ENCODE measurements at places on chromosomes 4 and X.

DNA sequence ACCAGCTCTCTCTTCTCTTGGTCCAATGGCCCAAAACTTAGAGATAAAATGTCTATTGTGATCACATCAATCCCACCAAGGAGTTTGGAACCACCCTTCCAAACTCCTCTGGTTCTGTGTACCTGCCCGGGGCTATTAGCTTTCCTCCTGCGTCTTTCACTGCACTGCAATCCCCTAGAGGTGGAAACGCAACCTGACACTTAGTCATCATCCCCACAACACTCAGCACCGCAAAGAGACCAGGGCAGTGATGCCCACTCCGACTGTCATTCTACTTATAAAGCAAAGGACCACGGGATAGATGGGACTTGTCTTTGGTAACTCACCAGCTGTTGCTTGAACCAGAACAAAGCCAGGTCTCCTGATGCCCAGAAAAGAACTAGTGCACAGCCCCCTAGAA lies 22.0 kb downstream of the AFAP1 start:
- DNase-seq, result no peak

DNA sequence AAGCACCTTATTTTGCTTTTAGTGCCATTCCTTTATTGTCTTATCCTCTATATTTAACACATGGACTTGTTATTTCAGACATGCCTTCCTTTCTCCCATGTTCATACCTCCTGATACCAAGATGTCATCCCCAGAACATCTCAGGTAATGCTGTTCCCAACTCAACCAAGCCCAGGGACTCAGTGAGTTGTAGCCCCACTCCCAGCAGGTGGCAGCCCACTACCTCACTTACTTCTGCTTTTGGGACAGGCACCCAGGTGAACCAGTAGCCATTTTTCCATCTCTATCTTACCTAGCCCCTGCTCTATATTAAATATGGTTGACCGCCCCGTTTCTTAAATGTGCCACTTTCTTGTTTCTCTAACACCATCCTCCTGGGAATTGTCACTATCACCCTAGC lies 199.0 kb downstream of the DCHS2 start:
- peak; percentile 2 for DNase-seq

- DNase-seq, result peak; percentile 77
These were observed 30.0 kb downstream of the SHROOM2 start for GRCh38 chrX:9816084-9816700.

- DNase-seq, result no peak
These were observed 27.3 kb upstream of the GPRASP2 start for GRCh38 chrX:102684772-102685520.

DNA sequence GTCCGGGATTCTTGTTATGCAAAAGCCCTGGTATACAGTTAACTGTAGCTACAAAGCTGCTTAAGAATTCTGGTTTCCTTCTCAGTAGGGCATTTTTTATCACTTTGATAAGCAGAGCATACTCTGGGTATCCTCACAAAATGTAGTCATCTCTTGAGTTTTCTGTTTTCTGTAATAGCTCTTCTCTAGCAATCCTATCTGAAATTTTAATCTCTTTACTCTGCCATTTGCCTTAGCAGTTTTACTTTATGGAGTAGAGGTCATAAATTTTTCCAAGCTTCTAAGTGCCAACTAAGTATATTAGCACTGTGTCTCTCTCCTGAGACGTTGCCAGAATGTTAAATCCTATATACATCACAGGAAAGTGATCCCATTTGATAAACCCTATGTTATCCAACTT lies 28.0 kb upstream of the BANK1 start:
- DNase-seq, result no peak

DNA sequence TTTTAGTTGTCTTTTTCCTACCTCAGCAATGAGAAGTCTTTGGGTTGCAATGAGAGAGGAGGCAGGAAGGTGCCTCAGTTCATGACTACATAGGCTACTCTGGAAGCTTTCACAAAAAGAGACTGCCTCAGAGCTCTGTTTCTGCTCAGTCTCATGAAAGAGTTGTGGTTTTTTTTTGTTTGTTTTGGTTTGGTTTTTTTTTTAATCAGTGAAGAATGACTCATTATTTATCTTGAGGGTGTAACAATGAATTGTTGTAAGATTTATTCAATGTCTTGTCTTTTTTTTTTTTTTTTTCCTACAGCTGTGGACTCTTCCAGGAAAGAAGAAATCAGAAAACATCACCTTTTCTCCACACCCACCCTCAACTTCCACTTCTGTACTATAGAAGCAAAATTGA lies 67.5 kb upstream of the CXCL13 start:
- DNase-seq, result no peak

DNA sequence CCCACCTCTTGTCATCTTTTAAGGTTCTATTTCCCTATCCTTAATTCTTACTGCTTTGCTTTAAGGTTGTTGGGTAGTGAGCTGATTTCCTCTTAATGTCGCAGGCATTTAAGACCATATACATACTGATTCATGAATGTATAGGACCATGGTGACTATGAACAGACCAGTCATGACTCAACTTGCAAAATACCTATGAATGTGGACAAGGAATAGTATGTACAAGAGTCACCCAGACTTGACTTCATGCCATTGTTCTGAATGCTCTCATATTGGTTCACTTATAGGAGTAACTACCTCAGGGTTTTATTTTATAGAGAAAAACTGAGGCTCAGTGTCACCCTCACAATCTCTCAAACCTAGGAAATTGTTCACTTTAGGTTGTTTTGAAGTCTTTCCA lies 44.3 kb downstream of the CCNG2 start:
- no peak for DNase-seq

GRCh38 chrX:132292793-132293192 lies 73.5 kb upstream of the RAP2C start:
- DNase-seq, result peak; percentile 70

DNA sequence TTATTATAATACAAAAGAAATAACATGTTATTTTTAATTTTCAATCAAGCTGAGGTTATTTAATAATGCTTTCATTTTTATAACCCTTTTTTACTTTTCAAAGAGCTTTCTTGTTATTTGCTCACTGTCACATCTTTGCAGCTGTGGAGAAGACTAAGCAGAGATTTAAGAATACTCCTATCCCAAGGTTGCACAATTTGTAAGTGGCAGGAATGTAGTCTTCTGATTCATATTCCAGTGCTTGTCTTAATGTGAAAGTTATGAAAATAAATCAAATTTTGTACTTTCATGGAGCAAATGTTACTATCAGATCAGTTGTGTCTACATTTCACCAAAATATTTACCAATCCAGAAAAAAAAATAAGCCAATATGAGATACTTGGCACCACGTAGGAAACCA lies 86.6 kb downstream of the DDIT4L start:
- DNase-seq, result no peak

DNA sequence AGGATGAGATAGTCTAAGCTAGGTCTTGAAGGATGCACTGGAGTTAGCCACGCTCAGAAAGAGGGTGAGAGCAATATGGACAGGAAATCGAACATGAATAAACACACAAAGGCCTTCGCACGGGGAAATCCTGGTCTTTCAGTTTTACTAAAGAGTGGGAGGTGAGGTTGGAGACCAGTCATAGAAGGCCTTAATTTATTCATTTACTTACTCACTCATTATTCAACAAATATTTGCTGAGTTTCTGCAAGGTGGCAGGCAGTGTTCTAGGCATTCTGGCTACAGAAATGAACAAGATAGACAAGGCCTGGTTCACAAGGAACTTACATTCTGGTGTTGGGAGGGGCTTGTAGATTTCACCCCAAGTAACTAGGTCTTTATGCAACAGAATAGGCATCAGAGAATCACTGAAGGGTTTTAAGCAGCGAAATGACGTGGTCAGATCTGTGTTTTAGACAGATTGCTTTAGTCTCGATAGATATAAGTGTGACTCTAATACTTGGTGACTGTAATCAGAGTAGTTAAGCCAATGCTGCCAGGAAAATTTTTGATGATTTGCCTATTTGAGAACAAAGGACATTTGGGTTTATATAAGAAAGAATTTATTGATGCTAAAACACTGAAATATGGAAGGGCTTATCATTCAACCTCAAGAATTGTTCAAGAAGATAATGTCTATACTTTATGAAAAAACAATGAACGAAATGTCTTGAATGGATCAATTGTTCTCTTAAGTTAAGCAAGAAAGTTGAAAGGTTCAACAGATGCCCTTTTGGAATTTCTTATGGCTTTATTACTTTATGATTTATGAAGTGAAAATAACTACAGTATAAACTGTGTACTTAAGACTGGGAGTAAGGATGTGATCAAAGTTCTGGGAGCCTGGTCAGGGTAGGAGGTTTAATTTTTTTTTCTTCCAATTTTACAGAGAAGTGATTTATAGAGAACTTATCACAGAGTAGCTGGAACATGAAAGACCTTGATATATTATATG lies 184.4 kb upstream of the CASK start:
- DNase-seq, result no peak

DNA sequence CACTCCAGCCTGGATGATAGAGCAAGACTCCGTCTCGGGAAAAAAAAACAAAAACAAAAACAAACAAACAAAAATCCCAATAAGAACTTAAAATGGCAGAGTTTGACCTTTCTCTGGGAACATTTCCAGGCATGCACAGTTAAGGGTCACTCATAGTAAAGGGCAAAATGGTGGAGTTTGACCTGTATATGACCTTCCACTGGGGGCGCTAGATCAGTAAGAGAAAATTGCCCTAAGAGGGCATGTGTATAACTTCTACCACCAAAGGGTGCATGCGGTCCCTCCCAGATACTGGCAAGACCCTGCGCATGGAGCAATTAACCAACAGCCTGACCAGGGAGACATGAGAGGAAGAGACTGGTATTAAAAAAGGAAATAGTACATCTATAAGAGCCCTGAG lies 177.2 kb downstream of the MOSPD2 start:
- peak; percentile 1 for DNase-seq

- DNase-seq, result no peak
These were observed 5.8 kb downstream of the CFAP99 start for GRCh38 chr4:2424581-2424980.

- no peak for DNase-seq
These were observed 136.8 kb upstream of the SLC4A4 start for GRCh38 chr4:71201817-71202576.

- DNase-seq, result no peak
These were observed 219.9 kb upstream of the PACRGL start for GRCh38 chr4:20480165-20480947.

- DNase-seq, result peak; percentile 56
These were observed 89.6 kb upstream of the PRPS2 start for GRCh38 chrX:12701628-12702027.

GRCh38 chr4:127558489-127559407 lies 74.0 kb upstream of the INTU start:
- DNase-seq, result no peak

- no peak for DNase-seq
These were observed 612.1 kb upstream of the PITX2 start for GRCh38 chr4:111234939-111235338.

DNA sequence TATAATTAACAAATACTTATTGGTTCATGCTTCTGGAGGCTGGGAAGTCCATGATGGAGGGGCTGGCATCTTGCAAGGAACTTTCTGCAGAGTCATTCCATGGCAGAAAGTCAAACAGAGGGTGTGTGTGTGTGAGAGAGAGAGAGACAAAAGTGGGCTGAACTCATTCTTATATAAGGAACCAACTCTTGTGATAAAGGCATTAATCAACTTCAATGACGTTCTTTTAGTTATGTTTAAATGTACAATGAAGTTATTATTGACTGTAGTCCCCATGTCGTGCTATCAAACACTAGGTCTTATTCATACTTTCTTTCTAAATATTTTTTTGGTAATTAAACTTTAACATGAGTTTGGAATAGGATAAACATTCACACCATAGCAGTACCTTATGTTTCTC lies 1408.8 kb downstream of the STIM2 start:
- no peak for DNase-seq

GRCh38 chr4:2172627-2173231 lies 69.2 kb downstream of the HAUS3 start:
- DNase-seq, result no peak

GRCh38 chr4:41611881-41612871 lies 74.2 kb downstream of the LIMCH1 start:
- no peak for DNase-seq

GRCh38 chr4:175330236-175330635 lies 412.1 kb downstream of the ADAM29 start:
- no peak for DNase-seq
